ENCODE measurements at places on chromosomes 11 and 22.

DNA sequence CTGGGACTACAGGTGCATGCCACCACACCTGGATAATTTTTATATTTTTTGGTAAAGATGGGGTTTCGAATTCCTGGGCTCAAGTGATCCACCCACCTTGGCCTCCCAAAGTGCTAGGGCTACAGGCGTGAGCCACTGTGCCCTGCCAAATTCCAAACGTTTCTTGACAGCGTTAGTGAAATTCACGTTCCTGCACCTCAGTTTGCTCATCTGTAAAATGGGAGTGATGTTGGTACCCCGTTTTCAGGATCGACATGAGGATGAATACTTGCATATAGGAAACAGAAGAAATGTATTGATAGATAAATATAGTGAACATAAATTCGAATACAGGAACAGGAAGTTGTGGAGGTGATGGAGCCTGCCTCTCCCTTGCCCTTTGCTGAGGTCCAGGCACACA lies 10.2 kb upstream of the LTO1 start:
- DNase-seq, result no peak

GRCh38 chr22:42763965-42764480 lies 43.4 kb upstream of the A4GALT start:
- no peak for DNase-seq

DNA sequence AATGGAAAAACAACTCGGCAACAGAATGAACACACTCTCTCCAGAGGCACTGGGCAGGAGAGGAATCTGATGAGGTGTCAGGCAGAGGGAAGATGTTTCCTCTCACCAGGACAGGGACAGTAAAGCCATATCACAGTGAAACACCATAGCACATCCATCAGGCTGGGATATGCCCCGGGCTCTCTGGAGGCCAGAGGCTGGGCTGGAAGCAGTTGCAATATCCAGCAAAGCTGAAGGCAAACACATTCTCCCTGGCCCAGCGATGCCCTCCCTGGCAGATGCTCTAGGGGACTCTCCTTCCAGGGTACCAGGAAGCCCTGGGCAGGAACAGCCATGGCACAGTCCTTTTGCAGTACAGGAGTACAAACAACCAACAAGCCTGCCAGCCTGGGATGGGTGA lies 11.1 kb downstream of the RSPH14 start:
- no peak for DNase-seq

GRCh38 chr11:126214841-126215240 lies 3.3 kb downstream of the FAM118B start:
- DNase-seq, result no peak

DNA sequence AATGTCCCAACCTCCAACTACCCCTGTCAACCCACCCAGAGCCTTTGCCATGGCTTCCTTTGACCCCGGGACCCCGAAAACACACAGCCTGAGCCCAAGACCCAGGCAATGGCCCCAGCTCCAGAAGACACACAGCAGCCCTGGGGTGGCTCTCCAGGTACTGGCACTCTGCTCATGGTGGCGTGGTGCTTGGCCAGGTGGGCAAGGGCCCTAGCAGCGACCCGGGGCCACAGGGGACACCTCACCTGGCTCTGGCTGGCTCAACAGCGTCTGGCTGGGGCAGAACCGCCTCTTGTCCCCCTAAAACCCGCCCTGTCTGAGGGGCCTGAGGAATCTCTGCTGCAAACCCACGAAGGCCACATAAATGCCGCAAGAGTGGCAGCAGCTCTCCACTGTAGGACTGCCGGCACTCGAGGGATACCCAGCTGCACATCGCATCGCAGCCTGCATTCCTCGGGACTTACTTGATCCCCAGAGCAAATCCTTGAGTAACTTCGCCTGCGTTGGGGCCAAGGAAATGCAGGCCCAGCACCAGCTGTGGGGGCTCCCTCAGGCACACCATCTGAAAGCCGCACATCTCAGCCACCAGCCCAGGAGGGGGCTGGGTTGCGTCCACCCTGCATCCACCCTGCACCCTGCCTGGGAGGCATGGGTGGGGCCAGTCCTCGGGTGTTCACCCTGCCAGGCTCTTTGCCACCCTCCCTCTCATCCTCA lies 23.1 kb upstream of the GNB1L start:
- no peak for DNase-seq

- DNase-seq, result no peak
These were observed 1.3 kb upstream of the INSC start for GRCh38 chr11:15113381-15113780.

- DNase-seq, result no peak
These were observed 19.7 kb downstream of the ZNRF3 start for GRCh38 chr22:28903080-28903479.

DNA sequence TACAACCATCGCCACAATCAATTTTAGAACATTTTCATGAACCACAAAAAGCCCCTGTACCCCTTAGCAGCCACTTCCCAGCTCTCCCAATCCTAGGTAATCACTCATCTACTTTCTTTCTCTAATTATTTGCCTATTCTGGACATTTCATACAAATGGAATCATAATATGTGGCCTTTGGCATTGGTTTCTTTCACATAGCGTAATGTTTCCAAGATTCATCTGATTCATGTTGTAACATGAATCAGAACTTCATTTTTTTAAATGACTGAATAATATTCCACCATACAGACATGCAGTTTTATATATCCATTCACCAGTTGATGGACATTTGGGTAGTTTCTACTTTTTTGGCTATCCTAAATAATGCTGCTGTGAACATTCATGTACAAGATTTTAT lies 56.2 kb upstream of the RCN1 start:
- no peak for DNase-seq

DNA sequence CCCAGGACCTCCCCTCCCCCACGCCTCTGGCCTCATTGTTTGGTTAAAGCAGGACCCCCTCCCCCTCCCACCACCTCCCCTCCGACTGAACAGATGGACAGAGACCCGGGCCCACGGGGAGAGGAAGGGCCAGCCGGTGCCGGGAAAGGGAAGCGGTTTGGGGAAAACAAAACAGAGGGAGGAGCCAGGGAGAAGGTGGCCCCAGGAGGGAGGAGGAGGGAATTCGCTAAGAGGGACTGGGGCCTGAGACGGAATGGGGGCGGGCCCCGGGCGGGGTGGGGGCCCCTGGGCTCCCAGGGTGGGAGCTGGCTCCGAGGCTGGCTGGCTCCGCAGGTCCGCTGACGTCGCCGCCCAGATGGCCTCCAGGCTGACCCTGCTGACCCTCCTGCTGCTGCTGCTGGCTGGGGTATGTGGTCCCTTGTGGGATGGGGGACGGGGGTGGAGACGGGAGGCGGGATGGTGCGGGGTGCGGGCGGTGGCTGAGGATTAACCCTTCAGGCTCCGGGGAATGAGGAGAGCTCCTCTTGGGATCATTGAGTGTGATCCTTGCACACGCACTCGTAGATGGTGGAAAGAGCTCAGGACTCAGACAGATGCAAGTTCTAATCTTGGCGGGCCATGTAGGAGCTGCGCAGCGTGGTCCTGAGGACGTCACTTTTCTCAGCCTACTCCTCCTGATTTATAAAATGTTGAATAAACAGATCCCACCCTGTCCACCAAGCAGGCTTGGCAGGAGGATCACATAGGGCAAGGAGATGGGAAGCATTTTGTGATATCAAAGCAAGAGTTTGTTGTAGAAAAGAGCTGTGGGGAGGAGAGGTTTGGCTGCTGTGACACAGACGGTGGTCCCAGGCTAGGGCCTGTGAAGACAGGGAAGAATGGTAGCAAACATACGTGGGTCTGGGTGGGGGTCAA lies 688 bp downstream of the SERPING1 start:
- no peak for DNase-seq

DNA sequence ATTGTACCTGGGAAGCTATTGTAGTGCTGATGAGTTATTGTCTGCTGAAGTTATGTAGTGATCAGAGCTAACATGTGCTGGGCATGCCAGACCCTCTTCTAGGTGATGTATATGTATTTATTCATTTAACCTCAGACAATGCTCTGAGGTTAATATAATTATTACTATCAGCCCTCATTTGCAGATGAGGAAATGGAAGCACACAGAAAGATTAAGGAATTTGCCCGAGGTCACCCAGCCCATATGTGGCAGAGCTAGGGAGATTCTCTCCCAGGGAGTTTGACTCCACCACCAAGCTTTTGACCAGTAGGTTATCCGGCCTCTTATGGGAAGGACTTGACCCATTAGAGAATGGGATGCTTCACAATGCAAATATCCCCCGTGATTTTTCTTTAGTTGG lies 114.2 kb upstream of the NAV2 start:
- DNase-seq, result no peak

- no peak for DNase-seq
These were observed 4.0 kb downstream of the NAP1L4 start for GRCh38 chr11:2987881-2988861.

- no peak for DNase-seq
These were observed 132.8 kb upstream of the PITPNB start for GRCh38 chr22:28051787-28052356.

GRCh38 chr22:22810018-22810427 lies 77.6 kb upstream of the IGLL5 start:
- DNase-seq, result no peak

DNA sequence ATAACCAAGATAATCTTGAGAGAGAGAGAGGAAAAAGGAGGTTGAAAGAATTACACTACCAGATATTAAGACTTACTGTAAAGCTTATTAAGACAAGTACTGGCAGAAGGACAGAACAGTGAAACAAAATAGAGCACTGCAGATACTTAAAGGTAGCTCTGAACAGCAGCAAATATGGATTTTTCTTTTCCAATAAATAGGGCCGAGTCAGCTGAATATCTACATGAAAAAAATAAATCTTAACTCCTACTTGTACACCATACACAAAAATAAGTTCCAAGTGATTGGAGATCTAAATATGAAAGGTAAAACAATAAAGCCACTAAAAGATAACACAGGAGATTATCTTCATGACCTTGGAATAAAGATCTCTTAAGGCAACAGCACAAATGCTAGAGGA lies 12.4 kb downstream of the THAP12 start:
- no peak for DNase-seq

- DNase-seq, result no peak
These were observed 43.9 kb downstream of the RAB30 start for GRCh38 chr11:83027794-83028193.

- DNase-seq, result no peak
These were observed 56.3 kb downstream of the CD82 start for GRCh38 chr11:44621784-44622183.

- DNase-seq, result no peak
These were observed 48.8 kb upstream of the PICALM start for GRCh38 chr11:86117712-86118063.

DNA sequence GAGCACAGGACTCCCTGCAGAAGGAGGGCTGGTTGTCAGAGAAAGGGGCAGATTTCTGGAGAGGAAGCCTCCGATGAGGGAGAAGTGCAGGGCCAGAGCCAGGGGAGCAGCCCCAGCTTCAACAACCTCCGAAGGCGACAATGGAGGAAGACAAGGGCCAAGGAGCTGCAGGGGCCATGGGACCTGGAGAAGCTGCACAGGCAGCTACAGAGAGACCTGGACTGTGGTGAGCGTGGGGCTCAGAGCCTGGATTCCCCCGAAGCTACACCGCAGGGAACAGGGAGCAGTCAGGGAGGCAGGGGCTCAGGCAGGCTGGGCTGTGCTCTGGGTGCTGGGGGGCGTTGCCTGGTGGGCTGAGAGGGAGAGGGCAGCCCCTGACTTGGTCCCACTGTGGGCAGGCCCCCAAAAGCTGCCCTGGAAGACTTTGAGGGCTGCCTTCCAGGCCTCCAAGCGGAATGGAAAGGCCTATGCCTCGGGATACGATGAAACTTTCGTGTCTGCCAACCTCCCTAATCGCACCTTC lies 2.4 kb downstream of the TSGA10IP start:
- no peak for DNase-seq

- DNase-seq, result no peak
These were observed 2350.4 kb upstream of the RAG2 start for GRCh38 chr11:38948392-38948791.

DNA sequence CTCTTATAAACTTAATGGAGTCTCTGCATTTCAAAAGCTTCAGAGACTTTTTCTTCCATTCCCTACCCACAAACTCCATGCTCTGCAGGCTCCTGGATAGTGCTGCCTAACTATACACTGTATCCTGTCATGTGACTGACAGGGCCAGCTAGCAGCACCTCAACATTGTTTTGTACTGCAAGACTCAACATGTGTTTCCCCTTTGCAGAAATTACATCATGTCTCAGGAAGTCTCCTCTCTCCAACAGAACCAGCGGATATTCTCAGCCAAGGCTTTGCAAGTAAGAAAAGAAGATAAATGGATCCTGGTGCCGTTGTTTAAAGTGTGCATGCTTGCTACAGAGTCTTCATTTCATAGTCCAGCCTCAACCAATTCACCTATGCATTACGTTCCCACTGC lies 164.0 kb upstream of the UBASH3B start:
- no peak for DNase-seq

DNA sequence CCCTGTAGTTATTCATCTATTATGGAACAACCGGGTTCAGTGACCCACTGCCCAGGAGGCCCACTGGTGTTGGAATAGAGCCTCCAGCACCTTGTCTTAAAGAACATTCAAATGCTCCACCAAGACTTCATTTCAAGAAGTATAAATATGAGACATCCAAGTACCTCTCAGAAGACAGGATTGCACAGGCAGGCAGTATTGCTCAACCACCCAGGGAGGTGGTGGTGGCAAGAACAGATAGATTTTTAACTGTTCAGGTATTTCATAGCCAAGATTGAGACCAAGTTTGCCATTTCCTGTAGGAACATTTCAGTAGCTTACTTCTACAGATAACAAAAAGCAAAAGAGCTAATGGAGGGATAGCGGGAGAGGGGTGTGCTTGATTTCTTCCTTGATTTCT lies 78.7 kb downstream of the COMMD9 start:
- no peak for DNase-seq

DNA sequence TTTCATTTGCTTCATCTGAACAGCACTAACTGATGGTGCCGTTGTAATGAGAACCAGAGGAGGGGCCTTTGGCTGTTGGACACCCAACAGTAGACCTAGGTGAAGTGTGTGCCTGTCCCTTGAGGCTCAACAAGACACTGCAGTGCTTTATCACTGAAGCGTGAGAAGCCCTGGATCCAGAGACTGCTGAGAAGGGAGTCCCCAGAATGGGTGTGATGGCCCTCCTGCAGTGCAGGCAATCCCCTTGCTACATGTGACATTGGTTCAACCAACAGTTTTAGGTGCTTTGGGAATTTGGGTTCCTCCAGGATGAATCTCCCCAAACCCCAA lies 125.6 kb downstream of the BRD1 start:
- DNase-seq, result no peak

- DNase-seq, result no peak
These were observed 83.5 kb upstream of the LUZP2 start for GRCh38 chr11:24413391-24413790.

- no peak for DNase-seq
These were observed 12.1 kb upstream of the APOA1 start for GRCh38 chr11:116849486-116849885.

DNA sequence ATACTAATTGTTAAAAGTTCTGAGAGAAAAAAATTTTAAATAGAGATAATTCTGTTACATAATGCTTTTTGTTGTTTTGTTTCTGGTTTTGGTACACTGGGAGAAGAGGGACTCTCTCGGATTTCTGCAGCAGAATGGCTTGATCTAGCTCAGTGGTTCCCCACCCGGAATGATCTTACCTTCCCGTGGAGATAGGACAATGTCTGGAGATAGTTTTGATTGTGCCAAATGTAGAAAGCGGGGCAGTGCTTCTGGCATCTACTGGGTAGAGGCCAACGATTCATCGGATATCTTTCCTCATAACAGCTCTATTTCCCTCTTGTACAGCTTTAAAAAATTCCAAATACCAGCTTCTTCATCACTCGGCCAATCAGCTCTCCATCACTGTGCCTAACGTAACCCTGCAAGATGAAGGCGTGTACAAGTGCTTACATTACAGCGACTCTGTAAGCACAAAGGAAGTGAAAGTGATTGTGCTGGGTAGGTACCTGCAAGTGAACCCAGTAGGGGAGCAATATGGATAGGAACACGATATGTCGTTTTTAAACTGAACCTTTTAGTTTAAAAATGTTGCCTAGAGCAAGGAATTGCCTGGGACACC lies 13.2 kb downstream of the CRTAM start:
- DNase-seq, result no peak
